ENCODE measurements at places on chromosomes 13 and 19. TPM values are rescaled to one million over a fixed set of nuclear protein-coding genes. Genes with fewer than 3 reads are reported as not detected.

DNA sequence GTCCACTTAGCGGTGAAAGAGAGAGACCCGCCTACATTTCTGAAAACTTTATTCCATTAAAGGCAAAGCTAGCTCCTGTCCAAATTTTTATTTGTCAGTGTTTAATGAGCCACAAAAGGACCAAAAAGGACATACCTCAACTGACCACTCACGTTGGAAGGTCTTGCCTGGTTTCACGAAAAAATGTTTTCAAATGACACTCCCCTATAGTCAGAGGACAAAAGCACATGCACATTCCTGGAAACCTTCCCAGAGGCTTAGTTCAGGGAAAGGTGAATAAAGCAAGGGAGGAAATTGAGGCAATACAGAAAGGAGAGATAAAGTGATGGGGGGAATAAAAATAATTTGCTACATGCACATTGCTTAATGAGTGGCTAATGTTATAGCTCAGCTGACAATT is 55.6 kb downstream of the DOCK9 start:
- no peak for DNase-seq

KIR2DL3 gene
- not detected for total RNA-seq

NPAS1 gene
- 0.54 TPM for total RNA-seq

ZNF471 gene
- total RNA-seq: 7.2 TPM

DNA sequence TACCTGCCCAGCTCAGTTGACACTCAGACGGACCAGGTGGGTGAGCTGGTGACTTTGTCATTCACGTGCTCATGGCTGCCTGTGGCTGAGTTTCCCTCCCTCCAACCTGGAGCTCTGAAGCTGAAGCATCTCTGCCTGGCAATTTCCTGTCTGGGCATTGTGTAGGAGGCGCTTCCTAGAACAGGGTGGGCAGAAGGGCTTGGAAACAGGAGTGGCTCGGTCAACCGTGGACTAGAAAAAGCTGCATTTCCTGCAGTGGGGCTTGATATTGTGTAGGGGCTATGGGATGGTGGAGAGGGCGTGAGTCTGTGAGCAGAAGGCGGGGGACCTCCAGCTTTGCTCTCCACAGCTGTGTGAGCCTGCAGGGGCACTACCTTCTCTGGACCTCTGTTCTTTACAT is 278.3 kb downstream of the TEX29 start:
- DNase-seq: no peak

C13orf46 gene
- 0.40 TPM for total RNA-seq

GRCh38 chr19:39968789-39969188 is 2.2 kb upstream of the PSMC4 start:
- no peak for DNase-seq
